NCI-H526 (cell line): ENCODE measurements at places on chromosomes 2 and 18.

DNA sequence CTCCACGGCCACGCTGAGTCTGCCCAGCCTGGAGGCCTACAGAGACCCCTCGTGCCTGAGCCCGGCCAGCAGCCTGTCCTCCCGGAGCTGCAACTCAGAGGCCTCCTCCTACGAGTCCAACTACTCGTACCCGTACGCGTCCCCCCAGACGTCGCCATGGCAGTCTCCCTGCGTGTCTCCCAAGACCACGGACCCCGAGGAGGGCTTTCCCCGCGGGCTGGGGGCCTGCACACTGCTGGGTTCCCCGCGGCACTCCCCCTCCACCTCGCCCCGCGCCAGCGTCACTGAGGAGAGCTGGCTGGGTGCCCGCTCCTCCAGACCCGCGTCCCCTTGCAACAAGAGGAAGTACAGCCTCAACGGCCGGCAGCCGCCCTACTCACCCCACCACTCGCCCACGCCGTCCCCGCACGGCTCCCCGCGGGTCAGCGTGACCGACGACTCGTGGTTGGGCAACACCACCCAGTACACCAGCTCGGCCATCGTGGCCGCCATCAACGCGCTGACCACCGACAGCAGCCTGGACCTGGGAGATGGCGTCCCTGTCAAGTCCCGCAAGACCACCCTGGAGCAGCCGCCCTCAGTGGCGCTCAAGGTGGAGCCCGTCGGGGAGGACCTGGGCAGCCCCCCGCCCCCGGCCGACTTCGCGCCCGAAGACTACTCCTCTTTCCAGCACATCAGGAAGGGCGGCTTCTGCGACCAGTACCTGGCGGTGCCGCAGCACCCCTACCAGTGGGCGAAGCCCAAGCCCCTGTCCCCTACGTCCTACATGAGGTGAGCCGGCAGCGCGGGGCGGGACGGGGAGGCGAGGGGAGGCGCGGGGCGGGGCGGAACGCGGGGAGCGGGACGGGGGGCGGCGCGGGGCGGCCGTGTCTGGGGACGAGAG, 15.2 kb downstream of the NFATC1 start:
- DNase-seq, result no peak

- DNase-seq, result no peak
Observed at GRCh38 chr2:71802556-71802955, 345.1 kb downstream of the CYP26B1 start.

DNA sequence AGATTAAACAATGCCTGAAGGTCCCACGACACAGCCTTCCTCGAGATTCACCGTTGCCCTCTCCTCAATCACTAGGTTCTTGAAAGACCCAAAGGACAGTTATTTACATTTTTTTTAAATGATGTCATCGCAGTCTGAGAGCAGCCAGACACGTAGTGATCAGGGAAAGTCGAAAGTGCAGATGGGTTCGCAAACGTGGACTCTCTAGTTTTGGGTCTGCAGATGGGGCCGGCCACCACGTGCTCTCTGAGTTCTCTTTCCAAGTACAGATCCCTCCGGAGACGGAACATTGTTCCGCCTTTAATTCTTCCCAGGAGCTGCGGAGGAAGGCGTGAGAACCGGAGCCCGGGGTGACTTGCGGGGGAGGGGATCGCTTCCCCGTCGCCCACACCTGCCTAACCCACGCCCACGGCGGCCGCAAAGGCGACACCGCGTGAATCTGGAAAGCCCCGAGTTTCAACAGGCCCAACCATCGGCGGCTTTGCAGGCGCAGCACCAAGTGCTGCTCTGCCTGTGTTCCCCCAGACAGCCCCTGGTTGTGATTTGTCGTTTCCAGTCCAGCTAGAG, 54.3 kb downstream of the PKDCC start:
- no peak for DNase-seq

DNA sequence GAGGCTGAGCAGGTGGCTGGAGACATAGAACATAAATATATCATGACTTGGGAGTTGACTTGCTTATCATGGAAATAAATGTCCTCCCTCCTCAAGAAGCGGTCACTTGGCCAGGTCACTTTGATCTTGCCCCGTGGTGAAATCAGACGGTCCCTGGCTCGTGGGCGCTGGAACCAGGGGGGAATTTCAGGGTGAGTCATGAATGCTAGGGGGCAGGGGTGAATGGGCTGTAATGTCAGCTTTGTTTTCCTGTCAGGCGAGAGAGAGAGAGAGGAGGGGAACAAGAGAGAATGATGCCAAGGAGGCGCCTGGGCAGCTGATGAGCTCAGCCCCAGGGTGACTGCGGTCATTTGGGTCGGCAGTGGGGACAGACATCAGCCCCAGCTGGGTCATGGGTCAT, 47.7 kb downstream of the RRM2 start:
- DNase-seq, result no peak

- DNase-seq, result no peak
Observed at GRCh38 chr2:108460345-108461037, 11.5 kb downstream of the GCC2 start.

DNA sequence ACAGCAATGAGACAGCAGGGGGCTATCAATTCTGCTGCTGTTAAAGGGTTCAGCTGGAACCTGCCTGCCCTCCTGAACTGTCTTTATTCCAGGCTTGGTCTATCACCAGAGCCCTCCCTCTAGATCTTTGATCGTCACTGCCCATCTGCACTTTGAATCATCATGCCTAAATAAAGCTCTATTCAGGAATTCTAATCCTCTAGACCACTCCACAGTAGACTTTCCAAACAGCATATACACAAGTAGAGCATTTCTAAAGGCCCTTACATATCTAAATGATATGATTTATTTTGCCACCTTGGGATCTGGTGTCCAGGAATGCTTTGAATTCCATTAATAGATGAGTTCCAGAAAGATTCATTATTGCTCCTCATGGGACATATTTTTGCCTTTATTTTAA, 542.1 kb upstream of the SYT4 start:
- no peak for DNase-seq

DNA sequence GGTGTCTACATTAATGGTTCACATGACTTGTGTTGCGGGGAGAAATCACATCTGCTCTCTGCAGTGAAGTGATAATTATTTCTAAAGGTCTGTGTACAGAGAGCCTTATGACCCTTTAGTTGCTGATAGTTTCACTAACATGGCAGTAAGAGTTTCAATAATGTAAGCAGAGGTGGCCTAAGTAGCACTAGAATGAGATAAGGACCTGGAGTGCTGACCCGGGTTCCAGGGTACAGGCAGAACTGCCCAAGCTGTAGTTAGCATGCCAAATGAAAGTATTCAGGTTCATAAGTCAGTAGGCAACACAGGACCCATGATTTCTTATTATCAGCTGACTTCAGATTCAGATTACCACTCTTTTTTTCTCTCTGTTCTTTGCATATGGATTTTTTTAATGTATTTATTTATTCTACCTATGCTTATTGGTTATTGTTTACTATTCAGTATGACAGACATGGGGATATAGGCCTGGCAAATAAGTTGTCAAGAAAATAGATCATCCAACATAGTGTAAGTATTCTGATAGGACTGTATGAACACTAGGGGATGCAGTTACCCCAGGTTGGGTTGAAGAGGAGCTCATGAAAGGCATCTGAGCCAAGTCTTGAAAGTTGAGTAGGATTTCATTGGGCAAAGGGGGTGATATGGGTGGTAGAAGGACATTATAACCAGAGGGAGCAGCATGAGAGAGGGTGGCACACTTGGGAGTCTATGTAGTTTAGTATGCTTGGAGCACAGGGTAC, 105.2 kb downstream of the CCDC85A start:
- no peak for DNase-seq

DNA sequence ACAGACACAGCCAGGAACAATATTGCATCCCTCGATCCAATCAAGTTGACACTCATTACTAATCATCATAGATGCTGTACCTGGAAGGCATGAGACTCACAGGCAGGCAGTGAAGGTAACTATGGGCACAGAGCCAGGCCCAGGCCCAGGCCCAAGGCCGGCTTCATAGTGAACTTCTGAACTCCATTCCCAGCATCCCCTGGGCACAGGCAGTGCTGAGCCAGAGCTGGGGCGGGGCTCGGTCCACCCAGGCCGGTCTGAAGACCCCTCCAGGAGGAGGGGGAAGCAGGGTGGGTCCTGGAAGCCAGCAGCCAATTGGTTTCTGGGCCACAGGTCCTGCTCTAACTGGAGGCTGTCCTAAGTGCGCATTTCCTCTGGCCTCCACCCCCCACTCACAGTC, 37.6 kb downstream of the MLPH start:
- DNase-seq, result no peak

GRCh38 chr2:223580951-223581350, 21.2 kb downstream of the SCG2 start:
- DNase-seq, result no peak

- DNase-seq, result no peak
Observed at GRCh38 chr2:181262782-181263181, 194.4 kb upstream of the ITGA4 start.

GRCh38 chr2:112301973-112302372, 26.6 kb downstream of the ZC3H6 start:
- DNase-seq, result no peak

DNA sequence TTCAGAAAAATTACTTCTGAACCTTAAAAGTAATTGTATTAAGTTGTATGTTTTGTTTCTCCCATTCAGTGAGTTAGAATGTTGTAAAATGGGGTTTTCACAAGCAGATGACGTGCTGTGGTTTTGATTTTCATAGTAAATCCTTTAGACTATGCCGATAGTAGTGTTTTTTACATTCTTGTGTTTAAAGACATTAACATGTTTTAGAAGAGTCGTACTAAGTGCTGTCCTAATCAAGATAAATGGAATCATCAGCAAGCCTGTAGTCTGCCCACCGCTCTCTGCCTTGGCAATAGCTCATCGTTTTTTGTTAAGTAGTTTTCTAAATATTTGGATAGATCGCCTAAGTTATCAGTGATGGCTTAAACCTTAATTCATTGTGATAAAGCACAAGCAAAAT, 21.5 kb downstream of the PKP4 start:
- DNase-seq, result no peak

GRCh38 chr18:65606551-65607130, 144.2 kb upstream of the CDH7 start:
- DNase-seq, result no peak

DNA sequence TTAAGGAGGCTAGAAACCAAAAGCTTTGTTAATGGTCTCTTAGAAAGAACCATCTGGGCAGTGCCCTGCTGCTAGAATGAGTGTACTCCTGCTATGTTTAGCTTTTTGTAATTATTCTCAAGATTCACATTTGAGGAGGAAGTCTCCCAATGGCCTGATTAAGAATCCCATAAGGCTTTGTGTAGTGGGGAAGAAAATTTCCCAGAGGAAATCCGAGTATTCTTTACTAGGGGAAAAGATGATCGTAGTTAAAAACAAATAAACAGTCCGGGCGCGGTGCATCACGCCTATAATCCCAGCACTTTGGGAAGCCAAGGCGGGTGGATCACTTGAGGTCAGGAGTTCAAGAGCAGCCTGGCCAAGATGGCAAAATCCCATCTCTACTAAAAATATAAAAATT, 117.9 kb downstream of the PTRHD1 start:
- no peak for DNase-seq

DNA sequence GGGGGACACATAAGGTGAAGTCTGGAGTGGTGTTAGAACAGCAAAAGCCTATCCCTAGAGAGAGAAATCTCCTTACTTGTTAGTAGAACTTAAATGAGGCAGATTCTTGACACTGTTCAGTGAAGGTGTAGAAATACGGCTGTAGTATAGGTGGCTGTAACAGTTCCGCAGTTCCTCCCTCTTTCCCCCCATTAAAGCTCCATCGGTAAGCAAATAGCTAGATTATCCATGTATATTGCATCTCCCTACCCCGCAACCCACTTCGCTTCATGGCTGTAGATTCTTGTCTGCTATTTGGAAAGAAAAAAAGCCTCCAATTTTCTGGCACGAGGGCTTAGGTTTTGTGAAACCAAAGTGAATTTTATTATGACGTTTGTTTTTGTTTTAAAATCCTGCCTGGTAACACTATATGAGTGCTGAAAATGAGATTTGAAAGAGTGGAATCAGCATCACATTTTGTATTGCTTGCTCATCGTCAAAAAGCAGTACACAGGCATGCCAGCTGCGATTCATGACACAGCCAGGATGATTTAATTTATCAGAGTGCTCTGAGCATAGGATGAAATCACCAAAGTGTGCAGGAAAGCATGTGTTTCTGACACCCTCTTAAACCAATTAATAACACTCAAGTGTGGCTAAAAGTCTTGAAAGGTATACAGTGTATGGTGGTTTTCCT, 1.4 kb downstream of the FAM171B start:
- peak; percentile 55 for DNase-seq

- no peak for DNase-seq
Observed at GRCh38 chr18:10939822-10940221, 209.5 kb downstream of the PIEZO2 start.

DNA sequence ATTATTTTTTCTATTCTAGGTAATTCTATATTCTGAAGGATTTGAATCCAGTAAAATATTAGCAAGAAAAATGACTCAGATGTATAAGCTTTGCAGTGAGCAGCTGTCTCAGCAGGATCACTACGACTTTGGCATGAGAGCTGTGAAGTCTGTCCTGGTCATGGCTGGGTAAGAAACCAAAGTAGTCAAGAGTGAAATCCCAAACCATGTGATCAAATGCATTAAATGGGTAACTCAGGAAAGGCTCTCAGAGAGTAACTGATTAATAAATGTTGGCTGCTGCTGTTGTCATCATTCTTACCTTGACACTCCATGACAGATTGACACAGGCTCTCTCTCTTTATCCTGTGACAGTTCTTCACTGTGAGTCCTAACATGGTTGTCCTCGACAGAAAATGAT, 124.1 kb downstream of the DNAH6 start:
- DNase-seq, result no peak

- DNase-seq, result no peak
Observed at GRCh38 chr2:78779761-78780160, 245.7 kb upstream of the REG3G start.

DNA sequence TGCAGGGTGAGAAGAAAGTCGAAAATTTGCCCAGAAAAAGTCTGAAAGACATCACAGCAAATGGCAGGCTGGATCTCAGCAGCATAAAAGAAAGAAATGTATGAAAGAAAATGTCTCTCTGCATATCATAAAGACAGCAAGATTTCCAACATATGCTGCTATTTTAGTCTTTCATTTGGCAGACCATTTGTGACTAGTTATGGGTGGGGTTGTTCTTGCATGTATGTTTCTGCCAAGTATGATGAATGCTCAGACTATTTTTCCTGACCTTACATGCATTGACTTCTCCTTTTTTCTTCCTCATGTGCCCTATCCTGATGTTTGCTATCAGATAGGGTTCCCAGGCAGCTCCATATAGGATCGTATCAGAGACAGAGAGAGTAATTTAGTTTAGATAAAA, 58.5 kb upstream of the PARD3B start:
- no peak for DNase-seq

- DNase-seq, result no peak
Observed at GRCh38 chr2:40967451-40967850, 515.6 kb upstream of the SLC8A1 start.

- DNase-seq, result no peak
Observed at GRCh38 chr2:109239720-109240119, 110.7 kb downstream of the SH3RF3 start.

- no peak for DNase-seq
Observed at GRCh38 chr2:120750488-120751210, 15.0 kb downstream of the GLI2 start.

DNA sequence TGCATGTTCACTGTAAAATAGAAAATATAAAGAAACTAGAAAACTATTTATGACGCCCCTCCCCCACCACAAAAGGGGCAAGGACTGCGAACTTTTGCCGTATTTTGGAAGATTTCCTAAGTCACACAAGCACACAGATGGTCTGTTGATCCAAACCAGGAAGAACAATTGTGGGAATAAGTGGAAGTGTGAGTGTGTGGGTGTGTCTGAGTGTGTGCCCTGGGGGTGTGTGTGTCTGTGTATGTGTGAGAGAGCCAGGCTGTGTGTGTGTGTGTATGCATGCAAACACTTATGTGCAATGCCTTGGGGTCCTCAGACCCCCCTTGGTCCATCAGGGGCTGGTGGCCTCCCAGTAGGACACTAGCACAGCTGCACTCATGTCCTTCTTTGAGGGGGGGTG, 43.1 kb downstream of the HPCAL1 start:
- DNase-seq, result no peak
